ENCODE measurements at places on chromosomes 7 and 10.

GRCh38 chr10:81871558-81871957 lies 3.4 kb upstream of the NRG3 start:
- DNase-seq, result no peak

- DNase-seq, result no peak
These were observed 30.7 kb upstream of the TTYH3 start for GRCh38 chr7:2601065-2601464.

DNA sequence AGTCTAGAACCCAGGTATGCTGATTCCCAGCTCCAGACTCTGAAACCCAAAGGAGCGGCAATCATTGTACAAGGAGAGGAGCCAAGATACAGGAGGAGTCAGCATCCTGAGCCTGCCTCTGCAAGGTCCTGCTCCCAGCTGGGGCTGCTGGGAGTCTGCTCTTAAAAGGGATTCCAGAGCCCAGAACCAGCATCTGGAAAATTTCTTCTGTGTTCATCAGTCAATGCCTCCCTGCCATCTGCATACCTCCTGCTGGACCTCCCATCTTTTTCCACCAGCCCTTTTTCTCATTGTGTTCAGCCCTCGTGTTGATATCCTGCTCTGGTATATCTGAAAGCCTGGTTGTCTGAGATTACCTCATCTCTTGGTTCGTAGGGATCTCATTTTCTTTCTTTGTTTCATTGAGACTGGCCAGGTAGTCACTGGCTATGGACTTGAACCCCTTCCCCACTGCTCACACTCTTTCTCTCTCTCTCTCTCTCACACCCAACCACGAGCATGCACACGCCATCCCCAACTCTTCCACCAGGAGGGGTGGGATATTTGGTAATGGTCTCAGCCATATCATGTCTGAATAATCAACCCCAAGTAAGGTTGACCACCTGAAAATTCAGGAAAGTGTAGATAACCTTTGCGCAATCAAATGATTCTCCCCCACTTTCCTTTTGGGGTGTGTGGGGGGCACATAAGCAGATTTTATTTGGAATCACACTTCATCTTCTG lies 608.8 kb downstream of the LRMDA start:
- DNase-seq, result no peak

GRCh38 chr10:98957801-98958200 lies 277.9 kb downstream of the HPSE2 start:
- no peak for DNase-seq

DNA sequence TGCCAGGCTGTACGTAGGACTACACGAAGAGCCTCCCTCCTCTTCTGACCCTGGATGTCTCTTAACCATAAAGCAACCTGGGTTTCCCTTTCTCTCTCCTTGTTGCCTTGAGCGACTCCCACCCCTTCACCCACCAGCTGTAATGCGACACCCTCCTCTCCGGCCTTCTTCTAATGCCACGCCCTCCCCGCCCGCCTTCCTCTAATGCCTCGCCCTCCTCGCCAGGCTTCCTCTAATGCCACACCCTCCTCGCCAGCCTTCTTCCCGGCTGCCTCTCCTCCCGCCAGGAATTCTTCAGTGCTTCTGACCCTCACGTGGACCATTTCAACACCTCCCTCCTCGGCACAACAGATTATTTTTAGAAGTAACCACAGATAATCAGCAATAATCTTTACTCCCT lies 348.5 kb upstream of the SHH start:
- no peak for DNase-seq

DNA sequence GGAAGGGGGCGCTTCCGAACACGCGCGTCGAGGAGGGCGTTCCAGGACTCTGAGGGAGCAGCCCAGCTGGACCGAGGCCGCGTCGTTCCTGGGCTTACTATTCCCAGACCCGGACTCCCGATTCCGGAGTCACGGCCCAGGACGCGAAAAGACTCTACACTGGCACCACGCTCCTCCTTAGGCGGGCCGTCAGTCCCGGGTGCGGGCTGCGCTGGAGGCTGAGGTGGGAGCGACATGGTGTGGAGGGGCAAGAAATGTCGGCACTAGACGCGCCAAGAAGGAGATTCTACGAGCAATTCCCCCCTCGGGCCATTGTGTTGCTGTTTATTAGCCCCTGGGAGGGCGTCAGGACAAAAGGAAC lies 584 bp upstream of the RUNDC3B start:
- DNase-seq, result peak; percentile 19

- DNase-seq, result no peak
These were observed 18.9 kb downstream of the CDK1 start for GRCh38 chr10:60797200-60797599.

DNA sequence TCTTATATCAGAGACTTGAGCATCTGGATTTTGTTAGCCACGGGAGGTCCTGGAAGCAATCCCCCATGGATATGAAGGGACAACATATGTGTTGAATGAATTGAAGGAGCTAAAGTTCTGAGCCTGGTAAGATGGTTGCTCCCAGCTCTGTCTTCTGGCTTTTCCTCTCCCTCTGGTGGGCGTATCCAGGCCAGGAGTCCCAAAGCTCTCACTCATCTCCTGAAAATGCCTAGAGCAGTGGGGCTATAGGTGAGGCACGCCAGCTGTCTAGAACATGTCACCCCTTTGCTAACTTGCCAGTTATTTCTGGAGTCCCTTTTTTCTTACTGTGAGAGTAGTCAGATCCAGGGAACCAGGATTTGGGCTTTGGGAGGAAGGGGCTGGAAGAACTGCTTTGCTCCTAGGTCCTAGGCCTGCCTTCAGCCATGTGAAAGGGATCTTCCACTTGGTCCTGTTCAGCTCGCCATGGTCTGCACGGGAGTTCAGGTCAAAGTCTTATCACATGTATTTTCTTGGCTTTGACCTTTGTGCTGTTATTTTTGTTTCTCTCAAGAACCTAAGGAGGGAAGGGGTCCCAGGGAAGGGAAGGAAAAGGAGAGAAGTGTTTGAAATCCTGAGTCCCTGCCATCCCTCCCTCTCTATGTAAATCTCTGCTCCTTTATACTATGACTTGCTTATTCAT lies 73.6 kb downstream of the MINPP1 start:
- no peak for DNase-seq

DNA sequence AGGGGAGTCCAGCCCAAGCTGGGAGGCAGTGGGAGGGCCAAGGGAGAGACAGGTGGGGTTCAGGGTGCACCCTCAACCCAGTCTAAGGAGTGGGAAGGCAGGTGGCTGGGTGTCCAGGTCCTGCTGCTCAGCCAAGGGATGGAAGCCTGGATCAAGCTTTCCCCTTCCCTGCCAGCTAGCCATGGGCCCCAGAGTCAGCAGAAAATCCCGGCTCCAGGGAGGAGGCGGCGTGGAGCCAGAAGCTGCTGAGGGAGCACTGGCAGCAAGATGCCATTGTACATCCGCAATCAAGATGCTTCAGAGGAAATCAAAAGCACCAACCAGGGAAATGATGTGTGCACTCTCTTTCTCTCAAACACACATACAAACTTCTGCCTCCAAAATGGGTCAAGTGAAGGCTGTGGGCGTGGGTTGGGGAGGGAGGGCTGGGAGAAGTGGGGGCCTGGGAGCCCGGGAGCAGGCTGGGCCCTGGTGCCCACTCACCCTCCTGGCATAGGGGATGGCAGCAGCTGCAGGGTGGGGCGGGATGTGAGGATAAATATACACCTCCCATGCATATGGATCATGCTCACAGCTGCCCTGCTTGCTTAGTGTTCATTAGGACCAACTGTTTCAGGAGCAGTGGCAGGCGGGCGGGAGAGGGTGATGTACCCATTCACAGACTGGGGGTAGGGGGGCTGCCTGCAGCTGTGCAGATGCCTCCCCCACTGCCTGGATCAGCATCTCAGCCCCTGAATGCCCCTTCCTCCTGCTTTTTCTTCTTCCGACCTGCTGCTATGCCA lies 24.2 kb downstream of the TRIM8 start:
- DNase-seq, result no peak

GRCh38 chr7:11540271-11540761 lies 291.7 kb downstream of the THSD7A start:
- no peak for DNase-seq

DNA sequence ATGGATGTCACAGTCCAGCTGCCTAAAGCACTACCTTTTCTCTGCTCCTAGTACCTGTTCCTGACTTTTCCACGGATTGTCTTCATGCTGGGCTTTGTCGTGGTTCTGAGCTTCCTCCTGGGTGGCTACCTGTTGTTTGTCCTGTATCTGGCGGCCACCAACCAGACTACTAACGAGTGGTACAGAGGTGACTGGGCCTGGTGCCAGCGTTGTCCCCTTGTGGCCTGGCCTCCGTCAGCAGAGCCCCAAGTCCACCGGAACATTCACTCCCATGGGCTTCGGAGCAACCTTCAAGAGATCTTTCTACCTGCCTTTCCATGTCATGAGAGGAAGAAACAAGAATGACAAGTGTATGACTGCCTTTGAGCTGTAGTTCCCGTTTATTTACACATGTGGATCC lies 1.3 kb upstream of the INTS15 start:
- no peak for DNase-seq

DNA sequence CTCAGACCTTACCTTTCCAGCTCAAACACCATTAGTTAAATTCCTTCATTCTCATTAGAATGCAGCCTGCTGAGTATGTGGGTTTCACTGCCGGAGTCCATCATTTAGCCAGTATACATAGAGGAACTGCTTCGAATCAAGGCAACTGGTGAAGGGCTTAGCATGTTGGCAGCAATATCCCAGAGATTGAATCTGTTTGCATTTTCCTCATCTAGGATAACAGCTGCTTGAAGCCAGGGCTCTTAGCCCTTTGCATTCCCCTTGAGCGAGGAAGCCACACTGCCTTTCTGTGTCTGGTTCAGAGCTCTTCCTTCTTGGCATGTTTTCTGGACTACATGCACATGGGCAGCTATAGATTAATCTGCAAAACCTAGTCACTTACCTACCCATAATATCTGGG lies 14.7 kb downstream of the NODAL start:
- DNase-seq, result no peak

- DNase-seq, result no peak
These were observed 252.0 kb downstream of the PTEN start for GRCh38 chr10:88115407-88115806.

- no peak for DNase-seq
These were observed 26.3 kb downstream of the GAD2 start for GRCh38 chr10:26242706-26243350.

DNA sequence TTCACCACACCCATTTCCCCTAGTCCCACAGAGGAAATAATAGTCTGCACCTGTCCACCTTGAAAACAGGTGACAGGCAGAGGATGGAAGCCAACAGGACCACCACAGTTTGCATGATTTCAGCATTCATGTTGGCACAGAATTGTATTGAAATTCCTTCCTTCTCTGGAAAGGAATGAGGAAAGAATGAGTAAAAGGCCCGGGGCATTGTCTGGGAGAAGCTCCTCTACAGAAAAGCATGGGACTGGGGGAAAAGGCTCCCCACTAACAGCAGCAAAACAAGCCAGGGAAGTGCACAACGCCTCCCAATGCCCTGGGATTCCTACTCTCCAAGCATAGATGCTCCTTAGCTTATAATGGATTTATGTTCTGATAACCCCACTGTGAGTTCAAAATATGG lies 28.5 kb upstream of the TOMM7 start:
- DNase-seq, result no peak

GRCh38 chr7:117227091-117227490 lies 95.8 kb downstream of the WNT2 start:
- DNase-seq, result no peak

DNA sequence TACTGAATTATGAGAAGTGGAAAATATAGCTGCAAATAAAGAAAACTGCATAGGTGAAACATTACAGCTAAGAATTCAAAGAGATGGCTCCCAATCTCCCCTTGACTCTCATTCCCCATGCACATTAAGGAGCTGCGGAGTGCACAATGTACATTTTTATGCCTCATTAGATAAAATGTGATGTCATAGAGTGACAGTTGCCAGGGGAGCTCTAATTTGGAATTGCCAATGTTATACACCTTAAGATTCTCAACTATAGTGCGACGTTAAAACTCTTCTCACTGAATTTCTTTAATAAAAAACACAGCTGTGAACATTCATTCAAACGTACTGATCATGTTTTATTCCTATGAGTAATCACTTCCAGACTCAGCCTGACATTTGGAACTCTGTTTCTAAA lies 386.9 kb upstream of the CELF2 start:
- no peak for DNase-seq

DNA sequence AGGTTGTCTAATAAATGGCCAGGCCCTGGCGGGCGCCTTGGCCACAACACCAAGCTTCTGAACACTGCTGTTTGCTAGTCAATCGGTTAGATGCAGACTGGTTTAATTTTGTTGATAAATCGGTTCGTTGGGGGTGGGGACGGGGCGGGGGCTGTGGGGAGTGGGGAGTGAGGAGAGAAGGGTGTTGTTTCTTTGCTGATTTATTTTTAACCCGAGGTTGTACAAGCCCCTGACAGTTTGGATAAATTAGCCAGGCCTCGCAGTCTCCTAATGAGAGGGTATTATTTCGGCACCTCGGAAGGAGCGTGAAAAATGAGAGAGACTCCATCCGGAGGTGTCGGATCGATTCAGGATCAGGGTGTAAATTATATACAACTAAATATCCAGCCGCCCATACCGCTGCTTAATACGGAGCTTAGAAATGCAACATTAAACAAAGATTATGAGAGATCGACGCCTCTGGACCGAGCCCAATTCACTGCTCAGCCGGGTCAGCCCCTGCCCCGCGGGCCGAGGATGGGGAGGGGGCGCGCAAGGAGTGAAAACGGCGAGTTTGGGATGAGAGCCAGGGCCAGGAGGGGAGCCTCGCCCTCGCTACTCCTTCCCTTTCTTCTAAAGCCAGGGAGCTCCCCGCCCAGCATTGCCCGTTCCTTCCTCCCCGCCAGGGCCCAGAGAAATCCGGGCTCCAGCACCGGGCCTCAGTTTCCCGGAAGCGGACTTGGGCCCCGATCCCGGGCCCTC lies 8.0 kb downstream of the UNCX start:
- DNase-seq, result no peak

DNA sequence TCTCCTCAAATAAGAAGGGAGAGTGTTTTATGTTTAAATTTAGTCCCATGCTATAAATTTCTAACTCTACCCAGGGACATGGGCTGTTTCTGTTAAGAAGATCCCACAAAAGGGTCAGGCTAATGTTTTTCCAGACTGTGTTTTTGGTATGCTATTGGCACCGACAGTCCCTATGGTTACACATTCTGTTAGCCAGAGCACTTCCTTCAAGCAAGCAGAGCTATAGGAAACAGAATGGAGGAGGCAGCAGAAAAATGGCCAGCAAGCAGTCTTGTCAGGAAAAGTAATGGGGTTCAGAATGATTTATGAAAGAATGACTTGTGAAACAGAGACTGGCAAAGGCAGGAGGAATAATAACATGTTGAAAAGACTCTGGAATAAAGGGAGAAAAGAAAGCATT lies 44.8 kb upstream of the PHYHIPL start:
- DNase-seq, result no peak
